Neural crest cell (in vitro differentiated cells): ENCODE measurements at places on chromosomes 3 and 15. TPM values are rescaled to one million over a fixed set of nuclear protein-coding genes. Genes with fewer than 3 reads are reported as not detected.

Gene ZDHHC23
- total RNA-seq: 0.28 and 0.34 TPM in 2 replicates

Gene PEAK1
- total RNA-seq: 26.0 and 26.9 TPM in 2 replicates

Gene SLTM
- 105 and 122 TPM in 2 replicates for total RNA-seq

Gene CTXND1
- total RNA-seq: 1.3 TPM in 2 replicates

- no peaks in the 10 kb centered on the region for H3K4me1 ChIP-seq
- no peak for DNase-seq
- no peak overlapping the region for H3K27ac ChIP-seq
- peaks cover 6% of the 10 kb centered on the region for H3K27me3 ChIP-seq
- H3K36me3 ChIP-seq: no peaks in the 10 kb centered on the region
- H3K4me3 ChIP-seq: no peak overlapping the region
These were observed 15.7 kb upstream of the ESYT3 start for GRCh38 chr3:138418601-138419206.

GRCh38 chr3:108388136-108389132 lies 92.1 kb downstream of the HHLA2 start:
- peaks cover 4% of the 10 kb centered on the region for H3K4me1 ChIP-seq
- H3K36me3 ChIP-seq: no peaks in the 10 kb centered on the region
- H3K27me3 ChIP-seq: no peaks in the 10 kb centered on the region
- no peak overlapping the region for H3K4me3 ChIP-seq

- no peak for DNase-seq
- no peak overlapping the region for H3K4me3 ChIP-seq
- H3K4me1 ChIP-seq: no peaks in the 10 kb centered on the region
- H3K27me3 ChIP-seq: no peaks in the 10 kb centered on the region
- H3K36me3 ChIP-seq: peaks cover 34% of the 10 kb centered on the region
These were observed 94.3 kb downstream of the RPL39L start for GRCh38 chr3:187044867-187045552.
